ENCODE measurements at places on chromosomes 1 and 21.

- no peak for DNase-seq
These were observed 11.9 kb downstream of the STX6 start for GRCh38 chr1:181010789-181011188.

- DNase-seq, result no peak
These were observed 79.6 kb downstream of the NEGR1 start for GRCh38 chr1:72202761-72203160.

- DNase-seq, result no peak
These were observed 1.1 kb downstream of the TRIM58 start for GRCh38 chr1:247857985-247858619.

DNA sequence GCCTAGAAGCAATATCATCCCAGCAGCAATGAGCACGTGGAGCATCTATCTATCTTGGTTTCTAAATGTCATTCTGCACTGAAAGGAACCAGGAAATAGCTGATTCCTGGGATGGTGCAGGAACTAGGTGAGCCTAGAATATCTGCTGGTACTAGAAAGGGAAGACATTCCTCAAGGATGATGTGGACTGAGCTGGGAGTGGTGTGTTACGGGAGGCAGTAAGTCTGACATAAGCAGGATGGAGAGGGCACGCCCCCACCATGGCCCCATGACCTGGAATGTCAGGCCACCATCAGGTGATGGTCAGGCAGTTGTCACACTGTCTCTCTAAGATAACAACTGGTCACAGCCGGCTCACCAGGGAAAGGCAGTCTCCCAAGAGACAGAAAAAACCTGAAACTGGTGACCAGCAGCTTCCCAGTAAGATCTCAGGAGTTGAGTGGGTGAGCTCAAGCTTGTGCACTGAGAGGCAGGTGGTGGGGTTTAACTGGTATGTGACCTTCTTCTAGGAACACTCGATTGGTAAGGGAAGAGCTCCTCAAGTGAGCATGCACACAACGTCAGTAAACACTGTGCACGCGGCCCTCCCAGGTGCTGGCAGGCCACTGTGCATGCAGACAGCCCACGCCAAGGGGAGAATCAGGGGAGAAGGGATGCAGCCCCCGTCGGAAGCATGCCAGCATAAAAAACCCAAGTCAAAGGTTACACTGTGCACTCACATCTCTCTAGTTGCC lies 148.7 kb downstream of the ADSS2 start:
- DNase-seq, result no peak

GRCh38 chr1:26012864-26013263 lies 8.7 kb upstream of the EXTL1 start:
- DNase-seq, result no peak

GRCh38 chr1:208604295-208604694 lies 360.1 kb upstream of the PLXNA2 start:
- DNase-seq, result no peak

GRCh38 chr1:54403808-54404261 lies 2.4 kb downstream of the SSBP3 start:
- peak; percentile 43 for DNase-seq

- DNase-seq, result no peak
These were observed 35.6 kb upstream of the USH2A start for GRCh38 chr1:216458812-216459211.

GRCh38 chr1:40162753-40163441 lies 1.7 kb downstream of the RLF start:
- no peak for DNase-seq

DNA sequence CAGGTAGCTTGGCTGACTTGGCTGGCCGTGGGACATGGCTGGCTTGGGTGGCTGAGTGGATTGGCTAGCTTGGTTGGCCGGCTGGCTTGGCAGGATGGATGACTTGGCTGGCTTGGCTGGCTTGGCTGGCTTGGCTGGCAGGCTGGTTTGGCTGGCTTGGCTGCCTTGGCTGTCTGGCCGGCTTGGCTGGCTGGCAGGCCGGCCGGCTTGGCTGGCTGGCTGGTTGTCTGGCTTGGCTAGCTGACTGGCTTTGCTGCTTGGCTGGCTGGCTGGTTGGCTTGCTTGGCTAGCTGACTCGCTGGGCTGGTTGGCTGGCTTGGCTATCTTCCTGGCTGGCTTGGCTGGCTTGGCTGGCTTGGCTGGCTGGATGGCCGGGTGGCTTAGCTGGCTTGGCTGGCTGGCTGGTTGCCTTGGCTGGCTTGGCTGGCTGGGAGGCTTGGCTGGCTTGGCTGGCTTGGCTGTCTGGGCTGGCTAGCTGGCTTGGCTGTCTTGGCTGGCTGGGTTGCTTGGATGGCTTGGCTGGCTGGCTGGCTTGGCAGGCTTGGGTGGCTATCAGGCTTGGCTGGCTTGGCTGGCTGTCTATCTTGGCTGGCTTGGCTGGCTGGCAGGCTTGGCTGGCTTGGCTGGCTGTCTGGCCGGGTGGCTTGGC lies 129.7 kb upstream of the FAM72C start:
- peak; percentile 30 for DNase-seq

Data from activated naive CD8-positive, alpha-beta T cell treated with anti-CD3 and anti-CD28 coated beads, Interleukin-2, amount 10 ng/mL, durations not matched to agents 7 days and 5 days (primary cell).